Skin of body (tissue), 3 donors: ENCODE measurements at places on chromosomes 1 and 21.

- DNase-seq, result no peak
Observed at GRCh38 chr1:45346473-45346872, 6.2 kb upstream of the MUTYH start.

- no peak for DNase-seq
Observed at GRCh38 chr1:109821831-109822745, 58.4 kb upstream of the EPS8L3 start.

DNA sequence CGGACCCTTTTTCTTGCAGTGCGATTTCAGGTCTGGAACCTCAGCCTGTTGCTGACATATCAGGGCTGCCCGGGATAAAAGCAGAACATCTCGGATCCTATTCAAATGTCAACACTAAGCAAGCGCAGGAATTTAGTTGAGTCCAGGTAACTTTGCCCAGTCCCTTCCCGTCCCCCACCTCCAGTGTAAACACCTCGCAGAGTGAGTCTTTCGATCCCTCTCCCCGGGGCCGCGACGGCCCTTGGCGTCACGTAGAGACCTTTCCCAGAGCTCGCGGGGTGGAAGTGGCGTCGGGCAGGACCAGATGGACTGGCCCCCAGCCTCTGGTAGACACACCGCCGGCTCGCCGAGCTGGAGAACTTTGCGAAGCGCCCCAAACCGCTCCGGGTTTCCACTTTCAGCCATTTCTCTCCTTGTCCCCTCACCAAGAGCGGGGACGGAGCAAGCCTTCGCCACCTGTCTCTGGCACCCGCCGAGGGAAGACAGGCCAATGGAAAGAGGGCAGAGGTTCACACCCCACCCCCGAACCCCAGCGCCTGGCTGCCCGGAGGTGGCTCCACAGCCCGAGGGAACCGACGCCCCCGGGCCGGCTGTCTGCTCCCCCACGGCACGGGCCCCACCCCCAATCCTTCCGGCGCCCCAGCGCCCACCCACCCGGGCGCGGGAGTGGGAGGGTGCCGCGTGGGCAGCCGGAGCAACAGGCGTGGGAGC is 570 bp downstream of the KCND3 start:
- DNase-seq, result no peak

DNA sequence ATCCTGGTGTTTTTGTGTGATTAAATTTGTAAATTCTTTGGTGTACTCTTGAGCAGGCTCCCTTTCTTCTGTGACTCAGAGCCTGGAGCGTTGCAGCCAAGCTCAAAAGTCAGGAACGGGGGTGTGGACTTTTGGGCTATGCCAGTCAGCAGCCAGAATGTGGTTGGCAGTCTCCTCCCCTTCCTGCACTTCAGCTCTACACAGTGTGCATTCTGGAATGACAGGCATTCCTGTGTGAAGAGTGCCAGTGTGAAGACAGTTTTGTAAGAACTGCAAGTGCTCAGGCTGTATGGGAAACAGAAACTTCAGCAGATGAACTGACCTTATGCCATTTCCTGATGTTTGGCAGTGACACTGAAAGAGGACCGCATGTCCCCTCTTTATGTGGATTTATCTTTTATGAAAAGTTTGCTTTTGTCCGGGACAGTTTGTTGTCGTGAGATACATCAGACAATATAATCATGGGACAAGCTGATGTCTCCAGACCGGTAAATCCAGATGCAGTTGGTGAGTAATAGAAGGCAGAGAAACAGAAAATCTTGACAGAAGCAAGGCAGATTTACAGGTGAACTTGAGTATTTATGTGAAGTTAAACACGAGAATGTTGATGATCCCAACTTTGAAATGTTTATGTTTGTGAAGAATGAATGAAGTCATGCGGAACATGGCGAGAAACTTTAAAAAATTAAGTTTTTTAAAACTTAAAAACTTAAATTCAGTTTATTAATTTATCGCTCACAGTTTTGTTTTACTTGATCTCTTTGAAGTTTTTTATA is 67.7 kb upstream of the RCC1 start:
- DNase-seq, result peak; percentile 82

- DNase-seq, result no peak
Observed at GRCh38 chr1:77796695-77797405, 17.4 kb downstream of the MIGA1 start.

DNA sequence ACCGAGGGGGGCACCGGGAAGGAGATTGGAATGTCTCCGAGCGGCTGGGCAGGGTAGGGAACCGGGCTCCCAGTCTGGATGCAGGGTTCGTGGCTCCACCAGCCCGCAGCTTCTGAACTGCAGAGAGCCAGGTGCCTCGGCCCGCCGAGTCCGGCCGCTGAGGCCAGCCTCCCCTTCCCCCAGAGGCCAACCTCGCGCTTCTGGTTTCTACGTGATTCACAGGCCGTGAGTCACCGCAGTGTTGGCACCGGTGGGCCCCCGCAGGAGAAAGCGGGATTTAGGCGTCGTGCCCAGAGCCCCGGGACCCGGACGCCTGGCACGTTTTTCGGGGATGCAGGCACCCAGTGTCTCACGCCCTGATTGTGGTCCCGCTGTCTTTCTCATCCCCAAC is 458 bp downstream of the CRABP2 start:
- DNase-seq, result no peak

- no peak for DNase-seq
Observed at GRCh38 chr21:23003951-23004350, 2005.7 kb downstream of the NCAM2 start.
